HCEC 1CT (cell line): ENCODE measurements at places on chromosomes 4 and X.

DNA sequence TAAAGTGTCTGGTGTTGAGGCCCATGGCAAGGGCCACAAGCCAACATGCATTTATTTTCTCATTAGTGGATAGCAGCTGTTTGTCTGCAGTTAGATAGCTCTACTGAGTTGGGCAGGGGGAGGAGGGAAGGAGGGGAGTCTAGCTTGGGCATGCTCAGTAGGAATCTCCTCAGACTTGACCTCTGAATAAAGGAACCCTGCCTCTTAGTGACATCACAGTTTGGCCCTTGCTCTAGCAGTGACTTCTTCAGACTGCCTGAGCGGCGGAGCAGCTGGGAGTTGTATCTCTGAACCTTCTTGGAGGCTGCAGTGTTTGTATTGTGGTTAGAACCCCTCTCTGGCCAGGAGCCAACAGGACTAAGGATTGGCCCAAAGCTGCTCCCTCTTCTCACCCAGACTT, 57.4 kb downstream of the BCORL1 start:
- DNase-seq = no peak

GRCh38 chr4:156665780-156666366, 305.7 kb downstream of the PDGFC start:
- no peak for DNase-seq

DNA sequence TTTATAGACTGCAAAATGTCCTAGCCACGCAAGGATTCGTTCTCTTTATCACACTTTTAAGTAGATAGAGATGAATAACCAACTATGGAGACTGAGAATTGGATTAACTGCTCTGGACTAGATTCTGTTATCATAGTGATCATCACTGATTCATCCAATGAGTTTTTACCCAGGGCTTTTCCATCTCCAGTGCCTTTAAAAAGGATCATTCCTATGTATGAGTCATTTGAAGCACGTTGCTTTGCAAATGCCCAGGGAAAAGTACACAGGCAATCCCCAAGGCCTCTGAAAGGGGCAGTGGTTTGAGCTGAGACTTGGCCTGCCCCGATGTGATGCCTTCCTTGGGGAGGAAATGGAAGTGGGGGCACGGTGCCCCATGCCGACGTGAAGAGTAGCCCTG, 122.7 kb upstream of the PSAPL1 start:
- peak; percentile 18 for DNase-seq

DNA sequence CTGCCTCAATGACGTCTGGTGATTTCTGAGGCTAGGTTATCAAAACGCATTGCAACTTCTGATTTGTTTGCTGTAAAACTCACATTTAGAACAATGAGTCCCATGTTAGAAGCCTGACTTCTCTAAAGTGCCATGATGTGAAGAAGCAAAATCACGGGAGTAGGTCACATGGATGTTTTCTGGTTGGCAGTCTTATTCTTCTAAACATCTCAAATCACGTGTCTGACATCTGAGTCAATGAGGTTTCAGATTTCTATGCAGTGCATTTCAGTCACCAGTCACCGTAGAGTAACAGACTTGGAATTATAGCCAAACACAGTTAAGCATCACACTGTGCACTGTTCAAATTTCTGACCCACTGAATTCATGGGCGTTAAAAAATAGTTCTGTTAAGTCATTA, 482.1 kb downstream of the TMA16 start:
- DNase-seq = no peak

GRCh38 chrX:147962476-147962875, 18.7 kb upstream of the FMR1NB start:
- DNase-seq = peak; percentile 8
